Trophoblast cell (in vitro differentiated cells and primary cell): ENCODE measurements at places on chromosomes 5 and 9.

GRCh38 chr9:14992081-14992480, 81.9 kb upstream of the FREM1 start:
- no peak for DNase-seq

- no peak for DNase-seq
Measured at GRCh38 chr5:1660511-1660910, 136.8 kb upstream of the LPCAT1 start.

- DNase-seq = no peak
Measured at GRCh38 chr9:3954331-3955304, 345.2 kb downstream of the GLIS3 start.

DNA sequence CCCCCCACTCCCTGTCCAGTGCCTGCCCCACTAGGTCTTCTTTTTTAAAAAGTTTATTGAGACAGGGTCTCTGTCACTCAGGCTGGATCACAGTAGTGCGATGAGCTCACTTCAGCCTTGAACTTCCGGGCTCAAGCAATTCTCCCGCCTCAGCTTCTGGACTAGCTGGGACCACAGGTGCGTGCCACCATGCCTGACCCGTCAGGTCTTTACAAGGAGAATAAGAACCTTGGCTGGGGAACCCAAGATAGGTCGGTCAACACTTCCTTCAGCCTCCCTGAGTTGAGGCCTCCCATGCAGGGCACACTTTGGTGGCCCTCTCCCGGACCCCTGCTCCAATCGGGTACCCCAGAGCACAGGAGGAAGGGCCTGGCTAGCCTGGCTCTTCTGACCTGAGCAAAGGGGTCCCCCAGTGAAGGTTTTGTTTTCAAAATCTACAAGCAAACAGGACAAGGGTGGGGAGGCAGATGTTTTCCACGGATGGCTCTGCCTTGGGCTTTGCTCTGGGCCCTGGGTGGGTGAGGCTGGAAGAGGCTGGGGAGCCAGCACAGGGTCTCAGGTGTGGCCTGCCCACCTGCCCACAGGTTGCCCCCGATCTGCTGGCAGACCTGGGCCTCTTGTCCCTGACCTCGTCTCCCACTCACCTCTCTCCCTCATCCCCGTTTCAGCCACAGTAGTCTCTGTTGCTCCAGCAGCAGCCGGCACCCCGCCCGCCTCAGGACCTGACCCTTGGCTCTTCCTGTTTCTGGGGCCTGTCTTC, 108.7 kb upstream of the PHYKPL start:
- DNase-seq = no peak

DNA sequence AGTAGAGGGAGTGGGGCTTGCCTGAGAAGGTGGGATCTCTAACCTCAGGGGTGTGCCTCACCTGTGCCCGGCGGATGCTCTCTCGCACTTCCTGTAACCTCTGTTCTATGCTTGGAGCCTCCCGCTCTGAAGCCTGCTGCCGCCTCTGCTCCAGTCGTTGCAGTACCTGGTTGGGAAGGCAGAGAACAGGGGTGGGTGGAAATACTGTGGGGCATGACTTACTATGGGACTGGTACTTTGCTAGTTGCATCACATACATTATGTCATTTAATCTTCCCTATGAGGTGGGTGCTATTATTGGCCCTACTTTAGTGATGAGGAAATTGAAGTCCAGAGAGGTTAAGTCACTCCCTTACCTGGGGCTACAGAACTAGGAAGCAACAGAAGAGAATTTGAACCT, 5.2 kb downstream of the FCHSD1 start:
- DNase-seq = no peak

DNA sequence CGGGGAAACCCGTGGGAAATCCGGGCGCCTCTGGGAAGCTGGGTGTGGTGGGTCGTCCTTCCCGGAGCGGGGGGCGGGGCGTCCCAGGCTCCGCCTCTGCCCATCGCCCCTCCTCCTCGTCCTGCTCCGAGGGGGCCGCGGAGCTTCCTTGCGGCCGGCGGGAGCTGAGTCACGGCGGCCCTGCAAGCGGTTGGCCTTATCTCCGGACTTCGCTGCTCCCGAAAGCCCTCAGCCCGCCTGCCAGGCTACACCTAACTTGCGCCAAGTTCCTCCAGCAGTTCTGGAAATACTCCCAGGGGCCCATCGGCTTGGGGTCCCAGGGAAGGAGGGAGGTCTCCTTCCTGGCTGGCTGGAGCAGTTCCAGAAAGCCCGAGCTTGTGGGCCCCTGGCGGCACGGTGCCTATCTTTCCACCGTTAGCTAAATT, 54.1 kb upstream of the CDKN2AIPNL start:
- peak; percentile 86 for DNase-seq

GRCh38 chr5:111752426-111752965, 4.5 kb downstream of the NREP start:
- no peak for DNase-seq

DNA sequence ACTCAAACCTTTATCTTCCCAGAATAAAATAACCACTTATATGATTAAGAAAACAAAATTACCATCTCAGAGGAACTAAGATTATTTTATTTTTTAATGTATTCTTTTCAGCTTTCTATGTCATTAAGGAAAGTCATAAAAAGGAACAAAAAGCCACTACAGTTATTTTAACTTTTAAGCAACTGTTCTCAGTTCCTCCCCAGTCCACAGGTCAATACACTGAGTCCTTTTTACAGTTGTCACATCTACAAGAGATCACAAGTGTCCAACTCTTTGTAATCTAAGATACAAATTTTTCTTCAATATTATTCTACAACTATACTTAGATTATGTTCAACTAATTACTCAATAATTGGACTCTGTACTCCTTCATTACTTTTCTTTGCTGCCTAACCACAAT, 782.8 kb upstream of the ACO1 start:
- DNase-seq = no peak

DNA sequence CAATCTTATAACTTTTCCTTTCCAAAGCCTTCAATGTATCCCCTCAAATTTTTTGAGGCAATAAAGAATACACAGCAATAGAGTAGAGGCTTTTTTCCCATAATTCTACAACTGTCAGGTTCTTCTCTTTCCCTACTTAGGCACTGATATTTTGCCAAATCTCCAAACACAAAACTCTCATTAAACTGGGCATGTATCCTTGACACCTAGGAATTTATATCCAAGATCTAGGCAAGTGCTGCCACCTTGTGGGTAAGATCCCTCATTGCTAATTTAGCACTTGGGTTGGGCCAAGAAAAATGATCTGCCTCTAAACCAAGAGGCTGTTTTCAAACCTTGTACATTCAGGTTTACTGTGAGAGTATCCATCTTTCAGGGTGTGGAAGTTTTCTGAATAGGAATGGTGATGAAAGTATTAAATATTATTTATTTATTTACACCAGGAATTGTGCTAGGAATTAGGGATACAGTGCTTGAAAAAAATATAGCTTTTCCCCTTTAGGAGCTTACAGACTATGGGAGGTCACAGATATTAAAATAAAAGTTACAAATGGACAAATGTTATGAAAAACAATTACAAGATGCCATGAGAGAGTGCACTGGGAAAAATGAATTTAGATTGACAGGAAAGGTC, 17.6 kb downstream of the TSTD2 start:
- DNase-seq = peak; percentile 43

GRCh38 chr5:92544596-92544995, 1036.4 kb downstream of the NR2F1-AS1 start:
- DNase-seq = no peak

- no peak for DNase-seq
Measured at GRCh38 chr9:112034216-112034611, 137.6 kb downstream of the UGCG start.

DNA sequence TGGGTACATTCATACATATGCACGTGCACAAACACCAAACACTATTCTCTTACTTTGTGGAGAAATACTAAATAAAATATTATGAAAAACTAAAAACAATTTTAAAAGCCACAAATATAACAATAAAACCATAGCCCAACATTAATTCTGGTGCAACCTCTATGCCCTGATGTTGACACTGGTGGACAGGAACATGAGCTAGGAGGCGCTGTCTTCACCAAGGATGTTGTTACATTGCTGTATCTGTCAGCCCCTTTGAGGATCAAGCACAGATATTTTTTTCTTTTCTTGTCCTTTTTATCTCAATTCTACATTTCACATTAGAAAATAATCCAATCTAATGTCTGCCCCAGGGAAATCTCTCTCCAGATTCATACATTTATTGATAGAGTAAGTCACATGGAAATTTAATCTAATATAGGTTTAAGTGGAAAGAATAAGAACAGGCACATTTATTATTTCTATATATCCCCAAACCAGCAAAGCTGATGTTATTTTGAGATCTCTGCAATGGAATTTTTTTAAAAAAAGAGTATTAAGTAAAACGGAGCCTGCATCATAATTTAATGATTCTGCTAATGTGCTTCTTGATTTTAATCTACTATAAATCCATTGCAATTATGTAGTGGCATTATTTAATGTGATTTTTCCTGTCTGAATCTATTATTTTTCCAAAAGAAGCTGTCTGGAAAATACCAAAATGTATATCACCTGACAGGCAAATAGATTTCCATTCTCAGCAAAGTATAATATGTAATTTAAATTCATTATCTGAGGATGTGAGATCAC, 716.5 kb downstream of the MTRR start:
- no peak for DNase-seq

- no peak for DNase-seq
Measured at GRCh38 chr9:82284758-82285157, 296.2 kb downstream of the SPATA31D1 start.

DNA sequence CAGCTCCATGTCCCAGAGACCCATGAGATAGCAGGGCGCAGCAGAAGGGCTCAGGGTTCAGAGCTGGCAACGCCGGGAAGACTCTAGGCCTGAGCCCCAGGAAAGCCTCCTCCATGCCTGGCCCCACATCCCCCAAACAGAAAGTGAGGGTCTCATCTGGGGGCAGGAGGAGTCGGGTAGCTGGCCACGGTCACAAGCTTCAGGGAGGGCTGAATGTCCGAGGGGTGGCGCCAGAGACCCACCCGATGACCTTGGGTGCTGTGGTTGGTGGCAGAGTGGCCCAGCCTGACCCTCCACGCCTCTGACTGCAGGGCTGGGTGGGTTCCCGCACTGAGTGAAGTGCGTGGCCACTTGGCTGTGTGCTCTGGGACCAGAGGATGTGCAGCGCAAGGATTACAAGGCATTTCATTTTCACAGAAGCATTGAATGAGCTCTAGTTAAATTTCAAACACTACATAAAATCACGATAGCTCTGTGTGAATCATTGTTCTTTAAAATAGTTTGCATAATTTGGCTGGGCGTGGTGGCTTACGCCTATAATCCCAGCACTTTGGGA, 3.0 kb downstream of the C8G start:
- DNase-seq = peak; percentile 48

- no peak for DNase-seq
Measured at GRCh38 chr5:18749763-18750162, 1115.5 kb downstream of the TAF11L14 start.

DNA sequence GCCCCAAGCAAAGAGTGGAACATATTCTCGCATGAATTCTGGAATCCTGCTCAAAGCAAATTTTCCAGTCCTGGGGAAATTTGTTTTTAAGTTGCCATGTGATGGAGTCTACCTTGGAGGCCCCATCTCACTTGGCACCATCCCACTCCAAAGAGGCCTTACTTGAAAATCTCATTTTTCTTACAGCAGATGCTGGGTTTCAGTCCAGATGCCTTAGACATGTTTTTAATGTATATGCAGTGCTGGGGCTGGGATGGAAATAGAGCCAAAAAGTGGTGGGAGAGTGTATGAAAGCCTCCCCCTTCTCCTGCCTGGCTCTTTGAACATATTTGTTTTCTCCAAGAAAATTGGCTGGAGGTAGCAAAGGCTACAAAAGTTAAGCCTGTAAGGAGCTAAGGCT, 493.7 kb downstream of the ENC1 start:
- DNase-seq = no peak

GRCh38 chr9:113542006-113542405, 78.5 kb downstream of the RGS3 start:
- DNase-seq = no peak

GRCh38 chr5:108379722-108380530, 2.0 kb downstream of the FBXL17 start:
- peak; percentile 26 for DNase-seq

GRCh38 chr5:177290816-177291596, 12.5 kb downstream of the RAB24 start:
- DNase-seq = no peak

GRCh38 chr5:93821891-93822415, 80.6 kb upstream of the POU5F2 start:
- DNase-seq = no peak
